ENCODE measurements at places on chromosomes 6 and 20.

DNA sequence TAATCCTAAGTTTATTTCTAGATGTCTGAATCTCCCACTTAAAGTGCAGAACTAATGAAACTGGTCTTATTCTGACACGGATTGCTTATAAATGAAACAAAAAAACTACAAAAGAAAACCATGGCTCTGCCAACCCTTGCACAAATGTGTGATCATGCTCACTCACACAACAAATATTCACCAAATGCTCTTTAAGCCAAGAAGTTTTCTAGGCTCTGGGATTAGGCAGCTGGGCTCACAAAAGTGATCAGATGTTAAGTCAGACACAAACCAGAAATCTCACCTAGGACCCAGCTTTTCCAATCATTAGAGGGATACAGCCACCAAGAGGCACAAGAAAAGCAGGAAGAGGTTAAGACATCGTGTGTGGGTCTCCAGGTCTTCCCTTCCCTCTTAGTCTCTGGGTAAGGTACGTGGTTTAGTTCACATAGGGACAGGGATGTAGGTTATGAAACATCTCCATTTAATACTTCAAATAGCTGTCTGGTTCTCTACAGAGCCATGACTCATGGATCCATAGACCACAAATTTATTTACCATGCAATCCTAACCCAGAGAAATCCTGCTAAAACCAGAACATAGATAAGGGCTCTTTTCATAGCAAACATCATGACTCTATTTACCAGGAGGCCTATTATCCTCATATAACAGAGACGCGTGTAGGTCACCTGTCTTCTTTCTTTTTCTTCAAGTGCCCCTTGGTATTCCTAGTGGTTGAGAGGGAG is 165.2 kb downstream of the WDR27 start:
- DNase-seq, result no peak

- no peak for DNase-seq
These were observed 19.5 kb upstream of the SLC22A16 start for GRCh38 chr6:110495949-110496348.

GRCh38 chr6:108235127-108235526 is 25.7 kb downstream of the SNX3 start:
- no peak for DNase-seq

GRCh38 chr6:164015088-164015484 is 600.6 kb downstream of the QKI start:
- no peak for DNase-seq

DNA sequence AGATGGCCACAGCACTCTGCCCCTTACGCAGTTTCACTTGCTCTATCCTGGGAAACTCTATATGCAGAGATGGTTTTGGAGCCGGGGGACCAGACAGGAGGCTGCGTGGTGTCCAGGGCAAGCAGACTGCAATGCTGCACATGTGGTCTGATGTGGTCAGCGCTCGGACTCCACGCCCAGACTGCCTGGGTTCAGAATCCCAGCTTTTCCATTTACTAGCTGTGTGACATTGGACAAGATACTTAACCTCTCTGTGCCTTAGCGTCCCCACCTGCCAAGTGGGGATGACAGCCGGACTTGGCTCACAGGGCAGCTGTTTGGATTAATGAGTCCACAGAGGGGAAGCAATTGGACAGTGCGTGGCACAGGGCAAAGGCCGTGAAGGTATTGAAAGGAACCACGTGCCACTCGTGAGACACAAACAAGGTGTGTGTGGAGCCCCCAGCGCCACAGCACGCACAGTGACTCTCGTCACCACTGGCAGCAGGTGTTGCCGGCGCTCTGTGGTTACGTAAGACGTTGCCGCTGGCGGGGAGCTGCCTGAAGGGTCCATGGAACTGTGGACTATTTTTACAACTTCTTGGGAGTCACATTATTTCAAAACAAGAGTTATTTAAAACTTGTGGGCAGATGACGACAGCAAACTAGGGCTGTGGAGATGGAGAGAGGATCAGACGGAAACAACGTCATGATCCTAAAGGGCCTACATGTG is 201.4 kb downstream of the PREX1 start:
- DNase-seq, result no peak

- no peak for DNase-seq
These were observed 115.2 kb downstream of the CEBPB start for GRCh38 chr20:50305636-50306477.

- DNase-seq, result no peak
These were observed 360.1 kb downstream of the SAMD5 start for GRCh38 chr6:147868427-147869190.

- no peak for DNase-seq
These were observed 215.4 kb downstream of the RFPL4B start for GRCh38 chr6:112562301-112563231.

GRCh38 chr6:71410164-71410566 is 121.6 kb downstream of the OGFRL1 start:
- no peak for DNase-seq

GRCh38 chr6:119445666-119446065 is 96.1 kb upstream of the MAN1A1 start:
- DNase-seq, result no peak

Measured in activated CD4-positive, alpha-beta T cell treated with anti-CD3 and anti-CD28 coated beads, Interleukin-2, Interleukin-4, amounts not matched to agents 100 ng/mL and 50 ng/mL, durations not matched to agents 16 hours and 8 hours (primary cell).